ENCODE measurements at places on chromosomes 4 and X. TPM values are rescaled to one million over a fixed set of nuclear protein-coding genes. Genes with fewer than 3 reads are reported as not detected.

GRCh38 chrX:106481341-106481740, 130.4 kb upstream of the RADX start:
- H3K27ac ChIP-seq, result no peak overlapping the region
- no peaks in the 10 kb centered on the region for H3K27me3 ChIP-seq
- no peaks in the 10 kb centered on the region for H3K36me3 ChIP-seq
- no peak overlapping the region for H3K4me3 ChIP-seq
- H3K4me1 ChIP-seq, result peaks cover 24% of the 10 kb centered on the region

DNA sequence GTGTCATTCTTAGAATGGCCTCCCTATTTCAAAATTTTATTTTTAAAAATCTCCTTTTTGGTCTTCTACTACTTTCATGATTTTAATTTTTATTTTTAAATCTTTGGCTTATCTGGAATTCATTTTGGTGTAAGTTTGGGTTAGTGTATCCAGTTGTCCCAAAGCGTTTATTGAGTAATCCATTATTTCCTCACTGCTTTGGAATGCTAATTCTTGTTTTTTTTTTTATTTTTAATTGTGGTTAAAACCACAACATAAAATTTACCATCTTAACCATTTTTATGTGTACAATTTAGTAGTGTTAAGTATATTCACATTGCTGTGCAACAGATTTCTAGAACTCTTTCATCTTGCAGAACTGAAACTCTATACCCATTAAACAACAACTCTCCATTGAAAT, 8.7 kb downstream of the CITED1 start:
- no peaks in the 10 kb centered on the region for H3K36me3 ChIP-seq
- H3K27me3 ChIP-seq, result peaks cover 28% of the 10 kb centered on the region
- no peak for DNase-seq
- no peaks in the 10 kb centered on the region for H3K4me1 ChIP-seq
- no peak overlapping the region for H3K4me3 ChIP-seq

DNA sequence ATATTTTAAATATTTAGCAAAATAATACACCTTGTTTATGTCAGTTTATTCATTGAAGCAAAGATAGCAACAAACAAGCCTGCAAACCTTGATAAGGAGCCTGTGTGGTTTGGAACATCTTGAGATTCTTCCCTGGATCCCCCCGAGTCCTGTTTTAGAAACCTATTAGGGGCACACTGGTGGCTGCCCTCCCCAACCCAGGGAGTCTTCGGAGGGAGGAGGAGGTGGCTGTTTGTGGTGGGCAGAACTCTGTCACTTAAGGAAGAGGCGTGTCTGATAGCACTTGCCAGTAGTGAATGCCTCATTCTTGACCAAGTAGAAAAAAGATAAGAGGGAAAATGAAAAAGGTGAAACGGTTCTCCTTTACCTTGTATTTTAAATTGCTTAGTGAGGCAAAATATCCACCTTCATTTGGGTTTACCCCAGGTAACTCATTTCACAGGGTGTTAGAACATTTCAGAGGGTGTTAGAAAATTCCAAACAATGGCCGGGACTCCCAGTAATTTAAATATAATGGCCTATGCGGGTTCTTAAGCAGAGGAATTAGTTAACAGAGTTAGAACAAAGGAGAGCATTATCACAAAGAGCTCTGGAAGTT, 10.4 kb downstream of the KIT start:
- no peak overlapping the region for H3K27ac ChIP-seq
- no peak for DNase-seq
- H3K4me1 ChIP-seq, result no peaks in the 10 kb centered on the region
- H3K36me3 ChIP-seq, result no peaks in the 10 kb centered on the region

DNA sequence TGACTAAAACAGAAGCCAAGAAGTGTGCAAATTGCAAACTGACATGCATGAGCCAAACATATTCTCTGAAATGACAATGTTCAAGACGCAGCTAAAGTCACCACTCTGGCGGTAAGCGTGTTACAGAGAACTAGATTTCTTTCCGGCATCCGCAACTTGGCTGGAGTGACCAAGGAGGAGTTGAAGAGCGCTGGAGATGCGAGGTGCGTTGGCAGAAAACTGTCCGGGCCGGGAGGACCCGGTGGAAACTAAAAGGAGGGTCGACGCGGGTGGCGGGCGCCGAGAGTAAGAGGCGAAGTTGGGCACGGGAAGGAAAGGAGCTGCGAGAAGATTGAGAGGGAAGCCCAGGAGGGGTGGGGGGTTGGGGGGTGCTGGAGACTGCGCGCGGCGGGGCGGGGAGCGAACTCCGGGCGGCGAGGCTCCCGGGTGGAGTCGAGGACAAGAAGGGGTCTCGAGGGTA, 807 bp downstream of the SEL1L3 start:
- peaks cover 12% of the 10 kb centered on the region for H3K36me3 ChIP-seq
- H3K4me3 ChIP-seq, result peak overlapping the region; percentile 94
- peak; percentile 65 for DNase-seq
- no peaks in the 10 kb centered on the region for H3K27me3 ChIP-seq

- DNase-seq, result peak; percentile 78
- H3K4me3 ChIP-seq, result peak within 1 kb of the TSS; percentile 93
- H3K4me1 ChIP-seq, result peaks cover 22% of the 10 kb centered on the region
- no peaks in the 10 kb centered on the region for H3K27me3 ChIP-seq
- H3K36me3 ChIP-seq, result peaks cover 13% of the 10 kb centered on the region
- H3K27ac ChIP-seq, result peak within 1 kb of the TSS; percentile 100
Observed at GRCh38 chrX:123961268-123962005, at the start of gene STAG2. TSS of gene STAG2 (plus strand) at chrX:123961706. CDS start at chrX:124022628, 60,922 bp downstream.

GRCh38 chr4:176729489-176729888, 63.2 kb downstream of the VEGFC start:
- H3K4me1 ChIP-seq, result no peaks in the 10 kb centered on the region
- no peak overlapping the region for H3K4me3 ChIP-seq
- no peak overlapping the region for H3K27ac ChIP-seq
- no peak for DNase-seq
- no peaks in the 10 kb centered on the region for H3K36me3 ChIP-seq

DNA sequence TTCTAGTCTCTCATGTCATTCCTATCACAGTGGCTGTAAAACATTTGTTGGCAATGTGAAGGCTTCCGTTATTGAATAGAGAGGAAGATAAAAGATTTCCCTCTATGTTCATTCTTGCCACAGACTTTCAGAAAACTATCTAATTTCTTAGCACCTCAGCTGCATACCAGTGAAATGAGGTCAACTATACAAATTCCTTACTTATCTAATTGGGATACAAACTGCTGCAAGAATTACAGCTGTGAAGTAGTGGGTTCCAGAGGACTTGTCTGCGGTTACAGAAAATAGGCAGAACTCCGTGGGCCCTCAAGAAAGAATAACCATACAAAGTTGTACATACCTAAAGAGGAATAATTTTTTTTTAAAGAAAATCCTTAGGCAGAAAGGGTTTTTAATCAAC, 175.8 kb downstream of the PPP1R2C start:
- no peaks in the 10 kb centered on the region for H3K27me3 ChIP-seq
- no peaks in the 10 kb centered on the region for H3K36me3 ChIP-seq
- no peaks in the 10 kb centered on the region for H3K4me1 ChIP-seq
- H3K27ac ChIP-seq, result no peak overlapping the region

- H3K27me3 ChIP-seq, result peaks cover 2% of the 10 kb centered on the region
- H3K27ac ChIP-seq, result no peak overlapping the region
- H3K4me1 ChIP-seq, result no peaks in the 10 kb centered on the region
- DNase-seq, result peak; percentile 5
Observed at GRCh38 chrX:129427267-129427666, 96.0 kb downstream of the SMARCA1 start.

- no peak overlapping the region for H3K27ac ChIP-seq
- no peak overlapping the region for H3K4me3 ChIP-seq
- no peaks in the 10 kb centered on the region for H3K36me3 ChIP-seq
- DNase-seq, result no peak
- peaks cover 3% of the 10 kb centered on the region for H3K4me1 ChIP-seq
Observed at GRCh38 chr4:22597471-22597870, 81.6 kb upstream of the ADGRA3 start.

GRCh38 chrX:84735025-84735424, 232.8 kb upstream of the HDX start:
- H3K4me3 ChIP-seq, result no peak overlapping the region
- no peaks in the 10 kb centered on the region for H3K36me3 ChIP-seq

GRCh38 chr4:144955104-144955503, 142.9 kb downstream of the ANAPC10 start:
- no peaks in the 10 kb centered on the region for H3K27me3 ChIP-seq

DNA sequence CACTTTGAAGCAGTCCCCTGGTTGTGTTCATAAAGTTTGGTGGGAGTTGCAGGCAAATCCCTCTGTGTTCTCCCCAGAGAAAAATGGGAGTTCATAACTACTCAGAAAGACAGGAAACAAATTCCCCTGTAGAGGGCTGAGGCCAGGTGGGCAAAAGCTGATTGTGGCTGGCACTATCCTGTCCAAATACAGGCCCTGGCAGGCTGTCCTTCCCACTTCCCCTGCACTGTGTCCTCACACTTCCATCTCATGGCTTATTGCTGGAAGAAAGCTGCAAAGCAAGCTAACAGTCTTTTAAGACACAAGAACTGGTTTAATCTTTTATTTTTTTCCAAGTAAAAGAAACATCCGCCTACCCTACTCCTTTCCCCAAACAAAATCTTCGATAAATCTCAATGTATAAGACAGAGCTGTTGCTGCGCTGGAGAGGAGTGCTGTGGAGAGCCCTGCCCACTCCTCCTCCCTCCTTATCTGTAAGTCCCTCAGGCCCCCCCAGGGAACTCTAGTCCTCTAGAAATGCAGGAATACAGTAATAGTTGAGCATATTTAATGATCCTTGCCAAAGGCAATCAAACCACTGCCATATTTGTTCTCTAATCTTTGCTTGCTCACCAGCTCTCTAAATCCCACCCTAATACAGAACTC, 14.0 kb downstream of the TAPT1 start:
- peaks cover 35% of the 10 kb centered on the region for H3K36me3 ChIP-seq
- DNase-seq, result no peak
- no peaks in the 10 kb centered on the region for H3K27me3 ChIP-seq
- H3K4me1 ChIP-seq, result peaks cover 53% of the 10 kb centered on the region
- no peak overlapping the region for H3K4me3 ChIP-seq
- peak overlapping the region; percentile 2 for H3K27ac ChIP-seq

DNA sequence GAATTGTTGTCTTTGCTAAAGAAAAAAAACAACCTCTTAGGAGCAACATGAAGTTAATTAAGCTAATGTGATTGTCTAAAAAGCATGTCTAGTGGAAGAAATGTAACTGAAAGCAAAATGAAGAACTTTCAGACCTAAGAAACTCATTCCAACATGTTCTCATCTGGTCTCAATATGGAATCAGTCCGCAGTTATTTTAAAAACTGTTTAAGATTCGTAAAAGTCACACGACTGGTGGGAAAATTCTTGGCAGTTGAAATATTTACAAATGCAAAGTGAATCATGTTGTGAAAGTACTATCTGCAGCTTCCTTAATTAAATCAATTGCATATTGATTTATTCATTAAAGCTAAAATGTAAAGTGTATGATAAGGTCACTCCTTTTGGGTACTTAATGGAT, 117.8 kb upstream of the DIAPH2 start:
- H3K4me3 ChIP-seq, result no peak overlapping the region
- H3K27ac ChIP-seq, result no peak overlapping the region
- no peaks in the 10 kb centered on the region for H3K4me1 ChIP-seq
- no peaks in the 10 kb centered on the region for H3K36me3 ChIP-seq
- no peaks in the 10 kb centered on the region for H3K27me3 ChIP-seq

GRCh38 chr4:100189820-100190642, at the start of gene DDIT4L:
TSS of gene DDIT4L (minus strand) at chr4:100190468. CDS start at chr4:100189983, 485 bp downstream.
- H3K4me1 ChIP-seq, result peaks cover 17% of the 10 kb centered on the region
- H3K4me3 ChIP-seq, result peak within 1 kb of the TSS; percentile 60

DNA sequence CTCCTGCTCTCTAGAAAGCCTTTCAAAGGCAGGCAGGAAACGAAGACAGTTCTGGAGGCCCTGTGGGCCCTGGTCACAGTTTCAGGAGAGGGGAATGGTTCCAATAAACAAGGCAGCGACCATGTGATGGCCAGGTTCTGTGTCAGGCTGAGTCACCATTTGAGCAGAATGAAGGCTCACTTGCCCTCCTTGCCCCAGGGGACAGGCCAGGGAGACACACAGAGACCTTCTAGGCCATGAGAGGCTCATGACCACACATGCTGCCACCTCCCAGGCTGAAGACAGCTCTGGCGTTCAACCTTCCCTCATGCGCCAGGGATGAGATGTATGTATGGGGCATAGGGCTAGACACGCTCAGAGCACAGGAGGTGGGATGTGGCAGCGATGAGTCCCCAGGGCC, 22.9 kb upstream of the TRIM2 start:
- no peak for DNase-seq
- no peaks in the 10 kb centered on the region for H3K36me3 ChIP-seq
- H3K4me1 ChIP-seq, result no peaks in the 10 kb centered on the region
- H3K4me3 ChIP-seq, result no peak overlapping the region
- no peaks in the 10 kb centered on the region for H3K27me3 ChIP-seq
- H3K27ac ChIP-seq, result no peak overlapping the region

DNA sequence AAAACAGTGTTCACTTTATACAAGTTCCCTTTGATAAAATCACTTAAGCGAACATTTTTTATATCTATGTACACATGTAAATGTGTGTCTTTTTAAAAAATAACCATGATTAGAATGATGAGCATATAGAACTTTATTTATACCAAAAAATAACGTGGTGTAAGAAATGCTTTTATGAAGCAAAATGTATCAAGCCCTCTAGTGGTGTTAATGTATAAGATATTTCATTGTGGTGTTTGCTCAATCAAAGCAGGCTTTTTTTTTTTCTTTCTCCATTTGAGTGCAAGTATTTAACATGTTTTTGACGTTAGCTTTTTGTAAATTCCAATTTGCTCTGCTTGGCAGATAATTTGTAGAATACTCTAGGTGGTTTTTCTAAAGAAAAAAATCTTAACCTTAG, 2092.4 kb upstream of the TENM3 start:
- H3K36me3 ChIP-seq, result no peaks in the 10 kb centered on the region
- H3K27ac ChIP-seq, result no peak overlapping the region
- no peak overlapping the region for H3K4me3 ChIP-seq
- H3K27me3 ChIP-seq, result no peaks in the 10 kb centered on the region
- H3K4me1 ChIP-seq, result no peaks in the 10 kb centered on the region
- DNase-seq, result no peak

- peaks cover 3% of the 10 kb centered on the region for H3K27me3 ChIP-seq
- no peak overlapping the region for H3K27ac ChIP-seq
- H3K4me1 ChIP-seq, result peaks cover 11% of the 10 kb centered on the region
- DNase-seq, result no peak
- no peak overlapping the region for H3K4me3 ChIP-seq
Observed at GRCh38 chr4:141768954-141769353, 132.6 kb downstream of the IL15 start.

DNA sequence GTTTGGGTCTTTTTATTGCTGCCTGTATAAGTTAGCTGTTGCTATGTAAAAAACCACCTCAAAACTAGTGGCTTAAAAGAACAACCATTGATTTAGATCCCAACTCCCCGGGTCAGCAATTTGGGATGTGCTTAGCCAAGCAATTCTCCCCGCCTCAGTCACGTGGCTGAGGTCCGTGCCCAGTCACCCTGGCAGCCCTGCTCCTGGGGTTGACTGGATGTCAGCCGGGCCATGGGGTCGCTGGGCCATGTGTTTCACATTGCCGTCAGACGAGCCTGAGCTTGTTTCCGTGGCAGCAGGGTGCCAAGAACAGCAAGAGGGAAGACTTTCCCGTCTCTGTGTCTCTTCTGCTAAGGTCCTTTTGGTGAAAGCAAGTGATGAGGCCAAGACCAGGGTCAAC, 345.7 kb upstream of the FAT1 start:
- no peak overlapping the region for H3K27ac ChIP-seq
- H3K27me3 ChIP-seq, result no peaks in the 10 kb centered on the region
- DNase-seq, result no peak
- H3K36me3 ChIP-seq, result no peaks in the 10 kb centered on the region
- H3K4me1 ChIP-seq, result no peaks in the 10 kb centered on the region
- no peak overlapping the region for H3K4me3 ChIP-seq

SSX7 gene
- not detected for total RNA-seq

PCDH19 gene
- total RNA-seq, result 0.02 TPM

ARHGAP6 gene
- not detected for total RNA-seq

NLGN4X gene
- total RNA-seq, result 0.21 TPM

RAB40AL gene
- total RNA-seq, result not detected

ADGRG4 gene
- total RNA-seq, result not detected

FDCSP gene
- not detected for total RNA-seq

FGF16 gene
- total RNA-seq, result not detected

NSDHL gene
- 20.0 TPM for total RNA-seq

MAGEE1 gene
- 3.8 TPM for total RNA-seq

Data from activated CD4-positive, alpha-beta T cell treated with anti-CD3 and anti-CD28 coated beads for 36 hours (primary cell).